Stimulated activated CD4-positive, alpha-beta T cell treated with anti-CD3 and anti-CD28 coated beads, TNF-alpha, amount 100 ng/mL, for 1 hour (primary cell): ENCODE measurements at places on chromosomes 5 and 9.

- DNase-seq: no peak
These were observed 633.1 kb upstream of the TYRP1 start for GRCh38 chr9:12060067-12060466.

DNA sequence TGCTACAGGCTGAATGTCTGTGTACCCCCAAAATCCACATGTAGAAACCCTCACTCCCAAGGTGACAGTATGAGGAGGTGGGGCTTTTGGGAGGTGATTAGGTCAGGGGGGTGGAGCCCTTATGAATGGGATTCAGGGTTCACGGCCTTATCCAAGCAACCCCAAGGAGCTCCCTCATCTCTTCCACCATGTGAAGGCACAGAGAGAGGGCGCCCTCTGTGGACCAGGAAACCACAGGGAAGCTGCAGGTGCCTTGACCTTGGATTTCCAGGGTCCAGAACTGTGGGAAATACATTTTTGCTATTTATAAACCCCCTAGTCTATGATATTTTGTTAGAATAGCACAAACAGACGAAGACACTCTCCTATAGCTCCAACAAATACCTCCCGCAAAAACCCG, 53.6 kb upstream of the IRX2 start:
- no peak for DNase-seq

DNA sequence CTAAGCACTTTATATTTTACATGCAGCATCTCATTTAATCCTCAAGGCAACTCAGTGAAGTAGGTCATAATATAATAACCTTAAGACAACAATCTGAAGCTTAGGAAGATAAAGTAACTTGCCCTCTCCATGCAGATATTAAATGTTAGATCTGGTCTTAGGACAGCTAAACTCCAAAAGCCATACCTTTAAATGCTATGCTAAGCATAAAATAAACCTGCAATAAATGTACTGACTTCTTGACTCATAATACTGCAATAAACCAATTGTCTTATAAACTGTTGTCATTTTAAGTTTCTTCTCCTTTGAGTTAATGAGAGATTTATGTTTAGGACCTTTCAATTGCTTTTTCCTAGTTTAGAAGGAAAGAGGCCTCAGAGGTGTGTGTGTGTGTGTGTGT, 102.2 kb upstream of the MIER3 start:
- DNase-seq: no peak

- no peak for DNase-seq
These were observed 4.5 kb downstream of the DUSP1 start for GRCh38 chr5:172766287-172767108.

DNA sequence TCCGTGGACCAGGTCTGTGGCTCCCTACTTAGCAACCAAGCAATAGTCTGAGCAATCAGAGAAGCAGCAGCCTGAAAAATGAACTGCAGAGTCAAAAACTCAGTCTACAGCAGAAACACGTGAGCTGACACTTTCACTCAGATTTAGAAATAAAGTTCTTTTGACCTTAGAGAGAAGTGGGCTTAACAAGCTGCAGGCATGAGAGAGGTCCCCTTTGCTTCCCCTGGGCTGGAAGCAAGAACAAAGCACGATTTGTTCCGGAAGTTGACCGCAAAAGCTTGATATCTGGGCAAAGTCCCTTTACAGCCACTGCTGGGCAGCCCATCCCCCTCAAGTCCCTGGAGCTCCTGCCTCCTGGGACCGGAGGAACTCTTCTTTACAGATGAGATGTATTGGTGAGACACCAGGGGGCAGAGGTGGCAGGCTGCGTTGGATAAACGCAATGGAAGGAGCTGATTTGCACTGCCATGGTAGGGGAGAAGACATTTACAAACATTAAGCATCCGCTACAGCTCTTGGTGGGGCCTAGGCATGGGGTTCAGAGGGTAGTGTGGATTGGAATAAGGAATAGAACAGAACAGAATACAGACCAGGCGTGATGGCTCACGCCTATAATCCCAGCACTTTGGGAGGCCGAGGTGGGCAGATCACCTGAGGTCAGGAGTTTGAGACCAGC, 5.8 kb upstream of the SOWAHA start:
- DNase-seq: no peak

GRCh38 chr5:119021149-119021732, 32.9 kb upstream of the DTWD2 start:
- DNase-seq: no peak

DNA sequence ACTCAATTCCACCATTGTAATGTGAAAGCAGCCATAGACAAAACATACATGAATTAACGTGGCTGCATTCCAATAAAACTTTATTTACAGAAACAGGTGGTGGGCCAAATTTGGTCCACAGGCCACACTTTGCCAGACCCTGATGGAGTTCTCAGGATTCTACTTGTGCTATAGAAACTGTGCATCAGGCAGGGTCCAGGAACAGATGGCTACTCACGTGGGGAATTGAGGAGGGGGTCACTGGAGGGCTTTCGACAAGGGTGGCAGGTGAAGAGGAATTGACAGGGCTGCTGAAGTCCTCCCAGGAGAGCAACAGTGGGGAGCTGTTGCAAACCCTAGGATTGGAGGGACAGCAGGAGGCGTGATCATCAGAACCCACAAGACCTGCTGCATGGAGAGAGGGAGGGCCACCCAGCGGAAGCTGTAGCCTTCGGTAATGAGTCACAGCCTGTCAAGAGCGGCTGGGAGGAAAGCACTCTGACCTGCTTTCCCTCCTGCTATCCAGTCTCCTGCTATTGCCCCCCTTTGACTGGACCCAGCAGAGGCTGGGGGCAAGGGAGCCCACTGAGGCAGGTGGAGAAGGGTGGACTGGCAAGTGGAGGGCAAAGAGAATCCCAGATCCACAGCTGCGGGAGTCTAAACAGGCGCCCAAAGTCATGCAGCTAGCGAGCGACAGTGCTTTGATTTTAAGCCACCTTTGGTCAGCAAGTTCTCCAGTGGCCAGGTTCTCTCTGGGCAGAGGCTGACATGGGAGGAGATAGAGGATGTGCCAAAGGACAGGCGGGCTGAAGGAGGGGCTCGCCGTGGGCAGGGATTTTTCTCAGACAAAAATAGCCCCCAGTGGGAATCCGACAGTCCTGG, 138.3 kb upstream of the SMIM23 start:
- no peak for DNase-seq

DNA sequence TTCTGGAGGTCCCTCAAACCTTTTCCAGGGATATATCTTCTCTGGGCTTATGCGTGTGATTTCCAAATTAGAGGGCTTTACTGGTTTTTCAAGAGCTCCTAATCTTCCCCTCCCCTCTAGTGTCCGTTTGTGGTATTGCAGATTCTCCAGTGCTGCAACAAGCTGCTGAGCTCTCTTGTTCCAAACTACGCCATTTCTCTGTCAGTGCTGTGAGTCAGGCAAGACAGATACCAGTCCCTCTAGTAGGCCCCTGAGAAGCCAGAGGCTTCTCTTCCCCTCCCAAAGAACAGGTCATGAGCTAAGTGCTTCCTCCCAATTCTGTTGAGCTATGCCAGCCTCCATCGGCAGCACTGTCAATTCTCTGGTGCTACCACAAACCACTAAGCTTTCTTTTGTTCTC, 149.5 kb downstream of the FANCC start:
- DNase-seq: peak; percentile 5

GRCh38 chr9:75168270-75169178, 80.2 kb downstream of the OSTF1 start:
- DNase-seq: no peak

DNA sequence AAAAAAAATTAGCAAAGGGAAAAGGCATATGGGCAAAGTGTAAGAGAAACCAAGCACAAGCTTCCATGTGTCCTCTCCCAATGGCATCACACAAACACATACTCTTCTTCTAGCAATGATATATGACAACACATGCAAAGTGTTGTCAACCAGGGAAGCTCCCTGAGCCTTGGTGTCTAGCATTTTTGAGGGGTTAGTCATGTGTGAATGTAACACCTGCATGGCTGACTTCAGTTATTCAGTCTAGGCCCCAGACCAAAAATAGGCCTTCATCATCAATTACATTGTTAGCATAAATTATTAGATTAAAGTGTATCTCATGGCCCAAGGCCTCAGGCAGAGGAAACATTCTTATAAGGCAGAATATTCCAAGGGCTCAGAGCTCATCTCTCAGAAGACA, 450.0 kb downstream of the TLE1 start:
- no peak for DNase-seq

GRCh38 chr9:37035648-37036370, 1.7 kb upstream of the PAX5 start:
- DNase-seq: no peak

DNA sequence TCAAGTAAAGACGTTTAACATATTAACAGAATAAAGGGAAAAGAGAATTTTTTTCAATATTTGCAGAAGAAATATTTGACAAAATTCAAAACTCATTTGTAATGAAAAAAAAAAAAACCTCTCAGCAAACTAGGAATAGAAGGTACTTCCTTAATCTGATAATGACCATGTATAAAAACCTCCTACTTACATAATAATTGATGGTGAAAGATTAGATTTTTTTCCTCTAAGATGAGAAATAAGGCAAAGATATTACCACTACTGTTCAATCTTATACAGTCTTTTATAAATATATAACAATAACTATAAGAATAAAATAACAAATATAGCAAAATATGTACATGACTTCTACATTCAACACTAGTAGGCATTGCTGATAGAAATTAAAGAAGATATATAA, 424.6 kb upstream of the KLF4 start:
- DNase-seq: no peak

- no peak for DNase-seq
These were observed 285.9 kb downstream of the ARL15 start for GRCh38 chr5:54024466-54024865.

- no peak for DNase-seq
These were observed 222.9 kb downstream of the DOCK8 start for GRCh38 chr9:437574-438001.

GRCh38 chr5:40494631-40495236, 185.0 kb upstream of the PTGER4 start:
- no peak for DNase-seq

GRCh38 chr5:94522117-94522516, 96.3 kb downstream of the KIAA0825 start:
- no peak for DNase-seq

- no peak for DNase-seq
These were observed 5.0 kb upstream of the CXXC5 start for GRCh38 chr5:139642891-139643871.

- DNase-seq: no peak
These were observed 67.0 kb downstream of the FRMD3 start for GRCh38 chr9:83471241-83471640.

DNA sequence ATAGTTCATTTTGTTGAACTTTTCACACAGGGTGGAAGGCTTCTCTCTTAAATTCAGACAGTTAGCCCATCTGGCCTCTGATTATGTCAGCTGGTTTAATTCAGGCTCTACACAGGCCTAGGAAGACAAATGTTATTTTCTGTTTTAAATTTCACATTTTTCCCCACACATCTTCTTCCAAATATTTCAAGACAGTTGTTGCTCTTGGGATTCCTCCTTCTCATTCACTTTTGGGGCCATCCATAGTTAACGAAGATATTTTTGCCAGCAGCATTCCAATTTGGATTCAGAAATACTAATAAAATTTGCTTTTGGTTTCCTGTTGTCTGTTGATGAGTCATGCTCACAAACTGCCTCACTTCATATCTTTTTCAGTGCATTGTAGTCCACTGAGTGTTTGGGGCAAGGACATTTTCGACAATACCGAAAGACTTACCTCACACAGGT, 475.4 kb downstream of the DMAC1 start:
- DNase-seq: no peak
